ENCODE measurements at places on chromosomes 7 and 10.

- no peak for DNase-seq
Measured at GRCh38 chr10:86263907-86264306, 102.7 kb downstream of the GRID1 start.

DNA sequence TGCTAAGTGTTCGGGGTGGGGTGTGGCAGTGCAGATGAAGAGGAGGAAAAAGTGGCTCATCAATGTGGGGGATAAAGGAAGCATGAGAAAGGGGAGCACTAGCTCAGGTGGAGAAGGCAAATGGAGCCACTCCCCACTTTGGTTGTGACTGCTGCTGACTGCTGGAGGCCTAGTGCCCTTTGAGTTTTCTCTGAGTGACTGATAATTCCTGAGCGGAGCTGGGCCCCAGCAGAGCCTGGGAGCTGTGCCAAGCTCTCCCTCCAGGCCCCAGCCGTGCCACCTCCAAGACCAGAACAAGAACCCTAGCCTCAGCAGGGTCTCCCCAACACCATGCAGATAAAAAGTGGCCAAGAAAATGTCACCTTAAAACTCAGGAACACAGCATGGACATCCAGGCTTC lies 9.7 kb upstream of the RASSF4 start:
- no peak for DNase-seq

GRCh38 chr10:73968098-73968521 lies 29.8 kb upstream of the VCL start:
- no peak for DNase-seq

DNA sequence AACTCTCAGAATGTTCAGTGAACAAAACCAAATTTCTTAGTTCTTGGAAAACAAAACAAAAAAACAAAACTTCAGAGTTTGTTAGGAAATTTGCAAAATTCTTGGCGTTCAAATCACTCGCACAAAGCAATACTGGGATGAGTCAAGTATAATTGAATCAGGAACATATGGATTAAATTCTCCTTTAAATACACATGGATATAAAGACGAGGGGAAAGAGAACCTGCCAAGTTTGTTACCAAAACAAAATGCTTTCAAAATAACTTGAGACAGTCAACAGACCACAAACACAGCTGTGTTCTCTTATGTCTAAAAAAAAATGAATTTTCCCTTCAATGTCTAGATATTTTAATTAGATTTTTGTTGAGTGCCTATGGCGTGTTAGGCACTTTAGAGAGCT lies 93.5 kb upstream of the MPP7 start:
- no peak for DNase-seq

DNA sequence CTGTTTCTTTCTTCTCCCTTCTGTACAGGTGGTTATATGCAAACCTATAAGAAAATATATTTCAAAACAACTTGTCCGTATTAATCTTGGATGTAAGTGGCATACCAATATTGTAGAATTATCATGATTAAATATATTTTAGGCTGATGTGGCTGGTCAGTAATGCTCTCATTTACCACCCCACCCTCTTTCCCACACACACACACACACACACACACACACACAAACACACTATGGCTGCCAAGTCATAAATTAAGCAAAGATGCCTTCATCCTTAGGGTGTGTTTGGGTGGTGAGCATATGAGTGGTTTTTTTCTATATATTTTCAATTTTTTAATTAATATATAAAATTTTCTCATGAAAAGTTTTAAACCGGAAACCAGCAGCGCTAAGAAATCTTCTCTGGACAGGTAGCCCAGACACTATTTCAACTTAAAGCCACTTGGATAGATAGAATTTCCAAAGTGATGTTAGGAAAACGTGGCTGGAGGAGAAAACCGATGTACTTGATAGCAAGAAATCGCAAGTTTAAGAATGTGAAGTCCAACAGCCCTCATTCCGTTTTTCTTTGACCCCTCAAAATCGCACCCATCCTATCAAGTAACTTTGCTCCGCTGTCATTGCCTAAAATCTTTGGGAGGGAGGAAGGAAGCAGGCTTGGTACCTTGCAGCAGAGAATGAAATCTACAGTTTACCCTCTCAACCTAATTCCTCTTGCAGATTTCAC lies 171.7 kb downstream of the FAM107B start:
- DNase-seq, result no peak

DNA sequence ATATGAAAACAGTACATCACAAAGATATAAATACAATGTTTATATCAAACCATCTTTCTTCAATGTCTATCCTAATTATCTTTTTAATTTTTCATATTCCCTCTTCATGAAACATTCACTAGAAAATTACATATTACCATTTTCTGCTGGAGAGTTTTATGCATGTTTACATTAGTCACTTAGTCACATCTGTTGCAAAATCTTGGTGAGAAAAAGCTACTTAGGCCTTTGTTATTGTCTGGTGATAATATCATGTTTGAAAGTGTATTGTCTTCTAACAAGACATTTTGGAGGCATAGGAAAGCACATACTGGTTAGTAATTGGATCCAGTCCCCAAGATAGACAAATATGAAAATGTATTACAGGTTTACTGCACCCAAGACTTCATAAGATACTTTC lies 163.6 kb downstream of the GNAI1 start:
- DNase-seq, result no peak

GRCh38 chr10:118692872-118693271 lies 61.9 kb downstream of the CACUL1 start:
- DNase-seq, result no peak

DNA sequence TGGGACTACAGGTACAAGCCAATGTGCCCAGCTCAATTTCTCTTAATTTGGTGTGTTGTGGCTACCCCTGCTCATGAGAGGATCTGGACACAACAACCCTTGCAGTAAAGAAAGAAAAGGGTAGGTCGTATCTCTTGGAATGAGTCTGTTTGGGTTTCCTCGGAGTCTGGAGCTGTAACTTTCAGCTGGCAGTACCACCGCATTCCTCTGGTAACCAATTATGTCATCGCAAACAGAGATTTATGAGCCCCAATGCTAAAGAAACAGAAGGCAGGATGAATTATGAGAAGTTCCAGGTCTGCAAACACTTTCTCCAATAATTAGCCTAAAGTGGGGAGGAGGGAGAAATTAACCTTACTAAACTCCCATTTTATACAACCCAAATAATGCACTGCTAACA lies 186.6 kb upstream of the NRP1 start:
- no peak for DNase-seq

DNA sequence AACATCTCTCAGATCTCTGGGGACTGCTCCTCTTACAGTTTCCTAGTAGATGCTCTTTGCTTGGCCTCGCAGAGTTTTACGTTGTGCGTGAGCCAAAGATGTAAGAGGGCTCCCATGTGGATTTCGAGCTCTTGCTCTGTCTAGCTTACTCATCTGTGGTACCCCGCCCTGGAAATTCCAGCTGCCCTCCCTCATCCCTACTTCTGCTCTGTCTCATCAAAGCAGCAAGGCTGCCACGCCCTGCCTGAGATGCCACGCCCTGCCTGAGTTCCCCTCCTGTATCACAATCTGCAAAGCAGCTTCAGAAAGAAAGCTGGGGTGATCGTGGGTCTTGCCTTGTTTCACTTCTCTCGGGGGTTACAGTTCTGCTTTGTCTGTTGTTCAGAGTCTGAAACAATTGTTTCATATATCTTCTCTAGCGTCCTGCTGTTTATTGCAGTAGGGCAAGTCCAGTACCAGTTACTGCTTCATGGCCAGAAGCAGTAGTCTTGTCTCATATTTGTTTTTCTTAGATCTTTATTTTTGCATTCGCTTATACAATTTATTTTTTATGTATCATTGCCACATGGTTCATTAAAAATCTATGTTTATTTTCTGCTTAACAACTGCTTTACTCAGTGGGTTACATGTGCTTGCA lies 36.1 kb upstream of the CCNY start:
- DNase-seq, result no peak

DNA sequence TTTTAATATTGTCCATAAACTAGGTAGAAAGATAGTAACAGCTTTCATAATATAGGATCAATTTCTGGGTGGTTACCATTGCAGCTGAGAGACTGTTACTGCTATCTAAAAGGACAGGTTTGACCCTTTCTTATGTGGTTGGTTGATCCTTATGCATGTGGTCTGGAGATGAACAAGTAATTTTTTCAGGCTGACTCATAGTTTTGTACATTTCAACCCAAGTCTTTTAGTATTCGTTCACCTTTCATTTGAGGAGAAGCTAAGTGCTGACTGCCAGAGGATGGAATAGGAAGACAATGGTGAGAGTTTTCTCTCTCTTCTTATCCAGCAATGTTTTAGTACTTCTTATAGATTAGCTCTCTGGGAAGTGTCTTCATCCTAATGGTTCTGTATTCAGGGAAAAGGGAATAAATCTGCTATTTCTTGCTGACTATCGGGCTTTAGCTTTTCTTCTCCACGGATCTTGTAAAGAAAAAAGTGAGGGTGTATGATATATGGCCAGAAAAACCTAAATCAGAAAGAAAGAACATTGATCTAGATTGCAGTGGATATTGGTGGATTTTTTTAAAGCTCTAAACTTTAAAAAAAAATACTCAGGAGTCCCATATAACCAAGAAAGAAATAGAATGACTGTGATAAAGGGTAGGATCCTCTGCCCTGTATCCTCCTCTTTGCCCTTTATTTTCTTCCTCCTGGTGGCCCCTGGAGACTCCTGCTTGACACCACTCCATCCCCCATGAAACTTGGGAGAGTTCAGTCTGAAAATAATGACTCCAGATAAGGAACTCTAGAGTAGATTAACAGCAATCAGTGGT lies 88.0 kb downstream of the CPED1 start:
- DNase-seq, result no peak

DNA sequence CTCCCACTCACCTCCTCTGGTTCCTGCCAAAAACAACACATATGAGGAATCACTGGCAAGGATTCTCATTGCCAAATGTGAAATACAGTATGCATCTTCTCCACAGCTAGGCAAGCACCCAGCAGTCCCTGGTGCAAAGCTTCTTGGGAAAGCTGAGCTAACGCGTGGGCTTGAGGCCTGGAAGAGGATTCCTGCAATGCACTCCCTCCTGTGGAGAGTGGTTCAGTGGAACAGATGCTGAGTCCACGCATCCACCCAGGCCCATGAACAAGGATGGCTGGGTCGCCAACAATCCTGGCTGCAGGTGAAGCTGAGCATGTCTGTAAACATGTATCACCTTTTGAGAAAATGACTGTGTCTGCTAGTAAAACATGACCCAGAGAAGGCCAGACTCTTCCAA lies 113.2 kb upstream of the CHST15 start:
- no peak for DNase-seq

GRCh38 chr7:117873310-117874190 lies at the start of gene CTTNBP2:
Gene CTTNBP2 (minus strand): TSS chr7:117873441. CDS start chr7:117873415, 26 bp downstream.
- no peak for DNase-seq

DNA sequence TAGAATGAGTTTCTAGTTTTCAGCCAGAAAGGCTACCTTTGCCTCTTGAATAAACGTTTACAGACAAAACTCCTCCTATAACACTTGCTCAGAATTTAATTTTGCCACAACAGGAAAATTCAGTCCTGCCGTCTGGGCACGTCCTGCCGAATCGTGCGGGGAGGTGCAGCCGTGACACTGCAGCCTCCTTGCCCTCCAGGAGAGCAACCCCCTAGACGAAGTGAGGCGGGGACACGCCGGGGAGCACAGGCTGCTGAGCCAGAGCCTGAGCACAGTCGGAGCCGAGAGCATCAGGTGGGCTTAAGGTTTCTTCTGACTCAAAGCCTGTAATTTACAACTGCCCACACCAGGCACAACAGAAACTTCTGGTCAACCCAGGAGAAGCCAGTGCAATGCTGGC lies 102.3 kb downstream of the DYNC2I1 start:
- DNase-seq, result no peak

- no peak for DNase-seq
Measured at GRCh38 chr10:48595539-48595932, 9.3 kb downstream of the ARHGAP22 start.

- DNase-seq, result no peak
Measured at GRCh38 chr10:100183481-100183880, 2.3 kb downstream of the ERLIN1 start.

DNA sequence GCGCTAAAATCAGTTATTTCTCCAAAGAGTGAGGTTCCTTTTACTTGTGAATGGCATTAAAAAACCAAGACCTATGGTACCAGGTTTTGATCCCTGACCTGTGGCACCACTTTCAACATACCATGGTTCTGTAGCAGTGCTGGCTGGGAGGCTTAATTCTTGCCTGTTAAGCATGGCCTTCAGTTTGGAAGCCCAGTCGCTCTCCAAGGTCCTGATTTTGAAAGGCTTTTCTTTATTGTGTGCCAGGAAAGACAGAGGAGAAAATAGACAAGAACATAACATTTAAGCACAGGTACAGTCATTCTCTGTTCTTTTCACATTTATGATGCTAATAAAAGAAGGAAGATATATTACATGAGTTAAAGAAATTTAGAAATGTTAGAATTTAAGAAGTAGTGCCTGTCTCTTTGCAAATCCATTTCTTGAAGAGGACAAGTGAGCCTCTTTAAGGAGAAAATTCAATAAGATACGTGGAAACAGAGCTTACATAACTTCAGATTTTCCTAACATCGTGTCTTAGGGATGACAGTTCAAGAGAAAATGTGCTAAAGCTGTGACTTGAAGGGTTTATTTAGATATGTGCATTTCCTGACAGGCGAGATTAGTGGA lies 357.6 kb downstream of the DPP6 start:
- no peak for DNase-seq

- DNase-seq, result no peak
Measured at GRCh38 chr7:112792441-112792840, 2.2 kb upstream of the TMEM168 start.
